ENCODE measurements at places on chromosomes 2 and 18. TPM values are rescaled to one million over a fixed set of nuclear protein-coding genes. Genes with fewer than 3 reads are reported as not detected.

The SRD5A2 gene
- total RNA-seq = not detected

The CDH2 gene
- total RNA-seq = 208 TPM

The FIGN gene
- 11.8 TPM for total RNA-seq

The TTR gene
- total RNA-seq = not detected

The CCBE1 gene
- 1.8 TPM for total RNA-seq

The DSC3 gene
- 4.1 TPM for total RNA-seq

The NXPH2 gene
- total RNA-seq = not detected

The EVX2 gene
- total RNA-seq = not detected

The OBSL1 gene
- 111 TPM for total RNA-seq

The XPO1 gene
- 89.8 TPM for total RNA-seq

The KLF11 gene
- 16.2 TPM for total RNA-seq

The EML6 gene
- total RNA-seq = 1.1 TPM

The RUFY4 gene
- total RNA-seq = not detected

The RBM44 gene
- 0.50 TPM for total RNA-seq

The NDUFS1 gene
- 81.5 TPM for total RNA-seq

The PDE6D gene
- total RNA-seq = 24.0 TPM

The FAM237A gene
- not detected for total RNA-seq

The FEV gene
- not detected for total RNA-seq

The OTX1 gene
- total RNA-seq = not detected

The UGT1A9 gene
- not detected for total RNA-seq

The SCG2 gene
- total RNA-seq = 82.1 TPM

The DSG1 gene
- not detected for total RNA-seq

The ADAM17 gene
- 30.0 TPM for total RNA-seq

The NEU4 gene
- total RNA-seq = 1.3 TPM

The CBLN2 gene
- total RNA-seq = 3.7 TPM

The RAB27B gene
- total RNA-seq = 0.28 TPM

The NAPG gene
- total RNA-seq = 32.0 TPM

The ZNF638 gene
- 121 TPM for total RNA-seq

The KIF1A gene
- 60.0 TPM for total RNA-seq

The FABP1 gene
- not detected for total RNA-seq

The CPO gene
- total RNA-seq = not detected

The GKN1 gene
- 0.37 TPM for total RNA-seq

The ABHD1 gene
- 0.31 TPM for total RNA-seq

The PDCD1 gene
- not detected for total RNA-seq

The SP110 gene
- total RNA-seq = 12.9 TPM

Measured in chondrocyte (in vitro differentiated cells).